ENCODE measurements at places on chromosomes 3 and 15. TPM values are rescaled to one million over a fixed set of nuclear protein-coding genes. Genes with fewer than 3 reads are reported as not detected.

The CCNL1 gene
- total RNA-seq: 42.1 TPM

- no peak for DNase-seq
Measured at GRCh38 chr3:64809086-64809485, 121.3 kb upstream of the ADAMTS9 start.

The TMOD2 gene
- total RNA-seq: 17.8 TPM

The SACM1L gene
- total RNA-seq: 32.0 TPM

DNA sequence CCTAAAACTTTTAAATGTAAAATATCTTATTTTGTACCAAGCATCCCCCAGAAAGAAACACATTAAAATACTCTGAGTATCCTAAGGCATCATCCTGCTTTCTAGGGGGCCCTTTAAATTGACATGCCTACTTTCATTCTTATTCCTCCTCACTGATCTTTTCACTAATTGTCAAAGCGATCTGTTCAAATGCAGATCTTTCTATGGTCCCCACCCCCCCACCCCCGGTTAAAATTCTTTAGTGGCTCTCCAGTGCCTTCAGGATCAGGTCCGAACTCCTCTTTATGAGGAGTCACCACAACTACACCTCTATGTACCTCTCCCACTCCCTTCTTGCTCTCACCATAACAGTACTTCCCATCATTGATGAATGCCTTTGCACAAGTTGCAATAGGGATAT lies 19.2 kb upstream of the TFDP2 start:
- no peak for DNase-seq

The CNTN6 gene
- total RNA-seq: 0.14 TPM

DNA sequence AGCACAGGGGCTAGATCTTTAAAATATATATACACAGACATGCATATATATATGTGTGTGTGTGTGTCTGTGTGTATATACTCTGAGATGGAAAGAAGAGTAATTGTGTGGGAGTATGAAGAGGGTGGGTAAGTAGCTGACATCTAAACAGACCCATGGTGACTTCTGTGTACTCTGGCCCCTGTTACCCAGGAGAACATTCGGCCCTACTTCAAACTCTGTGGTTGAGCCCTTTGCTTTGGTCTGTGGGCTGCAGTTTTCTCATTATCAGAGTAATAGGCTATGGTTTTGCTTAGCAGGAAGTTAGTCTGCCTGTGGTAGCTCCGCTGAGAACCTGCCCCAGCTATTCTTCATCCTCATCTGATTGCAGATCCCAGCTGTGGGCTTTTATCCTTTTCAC lies 141.4 kb downstream of the RBPMS2 start:
- DNase-seq: no peak

- no peak for DNase-seq
Measured at GRCh38 chr3:117234331-117234730, 524.8 kb downstream of the TUSC7 start.

DNA sequence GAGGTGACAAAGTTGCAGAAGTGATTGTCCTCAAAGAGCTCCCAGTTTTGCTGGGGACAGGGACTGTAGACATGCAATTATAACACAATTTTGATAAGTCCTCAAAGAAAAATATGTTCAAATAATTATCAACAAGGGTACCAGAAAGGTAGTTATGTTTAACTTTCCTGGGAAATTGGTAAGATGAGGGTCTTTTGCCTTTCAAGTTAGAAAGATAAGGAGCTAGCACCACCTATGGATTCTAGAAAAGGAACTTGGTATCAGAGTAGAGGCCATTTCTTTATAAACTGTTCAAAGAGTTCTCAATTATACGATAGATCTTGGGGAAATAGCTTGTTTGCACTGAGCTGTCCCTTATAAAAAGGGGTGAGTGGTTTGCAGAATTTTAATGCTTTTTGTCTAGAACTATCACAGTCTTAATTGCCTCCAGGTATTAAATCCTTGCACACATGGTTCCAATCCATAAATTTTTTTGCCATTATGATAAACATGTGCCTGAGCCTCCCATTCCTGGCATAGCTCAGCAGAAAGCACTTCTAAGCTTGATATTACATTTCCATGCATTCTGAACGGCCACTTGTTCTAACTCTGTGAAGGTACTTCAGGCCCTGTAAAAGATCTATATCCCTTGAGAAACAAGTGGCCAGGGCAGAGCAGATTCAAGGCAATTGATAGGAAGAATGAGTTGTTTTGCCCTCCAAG lies 247.5 kb upstream of the LRIG1 start:
- DNase-seq: no peak

The TUSC7 gene
- not detected for total RNA-seq

Measured in right cardiac atrium (tissue), 5 donors.